ENCODE measurements at places on chromosomes 4 and X.

- DNase-seq = no peak
Measured at GRCh38 chrX:47059142-47059874, 18.9 kb upstream of the RGN start.

DNA sequence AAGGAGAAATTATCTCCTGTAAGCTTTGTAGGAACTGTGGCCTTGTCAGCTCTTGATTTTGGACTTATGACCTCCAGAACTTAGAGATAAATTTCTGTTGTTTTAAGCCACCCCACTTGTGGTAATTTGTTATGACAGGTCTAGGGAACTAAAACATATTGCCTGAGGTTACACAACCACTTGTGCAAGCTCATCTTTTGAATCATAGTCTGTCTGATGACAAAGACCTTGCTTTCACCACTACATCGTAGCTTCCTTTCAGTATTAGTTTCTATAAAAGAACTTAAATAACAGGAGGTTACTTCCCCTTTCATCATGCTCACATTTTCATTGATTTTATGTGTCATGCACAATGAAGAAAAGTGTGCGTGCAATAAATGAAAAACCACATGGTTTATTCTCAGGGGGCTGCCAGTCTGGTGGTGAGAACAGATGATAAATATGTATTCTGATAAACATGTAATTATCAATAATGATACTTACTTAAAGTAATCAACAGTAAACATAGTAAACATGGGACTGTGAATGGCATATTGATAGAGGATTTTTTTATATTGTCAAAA, 690.0 kb upstream of the HS3ST1 start:
- DNase-seq = no peak

DNA sequence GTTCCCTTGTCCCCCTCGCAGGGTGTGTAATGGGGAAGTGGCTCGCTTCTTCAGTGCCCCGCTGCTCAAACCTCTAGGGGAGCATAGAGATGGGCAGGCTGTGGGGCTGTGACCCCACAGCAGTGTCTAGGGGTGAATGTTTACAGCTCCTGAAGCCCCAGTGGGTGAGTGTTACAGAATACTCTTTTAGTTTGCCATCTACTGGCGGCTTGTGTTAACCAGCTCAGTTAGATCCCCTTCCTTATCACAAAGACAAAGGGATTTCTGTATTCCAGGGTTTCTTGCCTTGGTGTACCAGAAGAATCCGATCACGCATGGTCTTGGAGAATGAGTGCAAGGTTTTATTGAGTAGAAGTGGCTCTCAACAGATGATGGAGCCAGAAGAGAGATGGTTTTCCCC, 108.1 kb upstream of the IQCM start:
- no peak for DNase-seq

DNA sequence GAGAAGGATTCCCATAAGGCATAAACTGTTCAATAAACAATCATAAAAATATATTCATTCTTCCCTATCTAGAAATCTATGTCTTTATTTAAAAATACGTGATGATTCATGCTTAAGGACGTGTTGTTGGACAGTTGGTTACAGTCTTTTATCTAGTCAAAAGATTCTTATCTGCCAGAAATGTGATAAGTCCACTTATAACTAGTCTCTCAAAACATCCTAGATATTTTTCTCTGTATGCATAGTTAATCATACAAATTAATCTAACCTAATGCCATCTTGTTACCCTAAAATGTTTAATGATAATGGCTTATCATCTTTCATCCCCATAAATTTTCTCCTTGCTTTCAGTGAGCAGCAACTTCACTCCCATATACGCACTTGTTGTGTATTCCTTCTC, 89.0 kb downstream of the SLC39A8 start:
- DNase-seq = no peak

DNA sequence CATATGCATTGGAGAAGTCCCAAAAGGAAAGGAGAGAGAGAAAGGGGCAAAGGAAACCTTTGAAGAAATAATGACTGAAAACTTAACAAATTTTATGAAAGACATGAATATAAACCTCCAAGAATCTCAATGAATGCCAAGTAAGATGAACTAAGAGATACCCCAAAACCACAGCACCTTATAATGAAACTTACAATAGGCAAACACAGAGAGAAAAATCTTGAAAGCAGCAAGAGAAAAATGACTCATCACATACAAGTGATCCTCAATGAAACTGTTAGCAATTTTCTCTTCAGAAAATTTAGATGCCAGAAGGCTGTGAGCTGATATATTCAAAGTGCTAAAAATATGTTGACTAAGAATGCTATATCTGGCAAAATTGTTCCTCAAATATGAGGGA, 10.1 kb downstream of the SMIM10L2A start:
- DNase-seq = no peak

- DNase-seq = no peak
Measured at GRCh38 chr4:168154546-168155277, 62.4 kb downstream of the ANXA10 start.

DNA sequence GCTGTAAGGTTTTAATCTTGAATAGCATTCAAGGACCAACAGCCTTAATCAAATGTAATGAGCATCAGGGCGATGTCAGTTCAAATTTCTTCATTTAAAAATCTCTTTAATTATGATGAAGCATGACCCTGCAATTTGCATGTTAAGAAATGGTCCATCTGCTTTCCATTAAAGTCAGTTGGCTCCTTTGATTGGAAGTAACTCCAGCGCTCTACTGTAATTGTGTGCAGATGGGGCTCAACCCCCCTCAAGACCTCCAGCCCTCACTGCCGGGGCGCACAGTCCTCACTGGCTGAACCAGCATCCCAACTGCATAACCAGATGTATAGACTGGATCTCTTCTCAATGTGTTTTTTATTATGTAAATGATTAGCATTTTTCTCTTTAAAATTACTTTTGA, 126.9 kb downstream of the VCX3B start:
- DNase-seq = no peak

DNA sequence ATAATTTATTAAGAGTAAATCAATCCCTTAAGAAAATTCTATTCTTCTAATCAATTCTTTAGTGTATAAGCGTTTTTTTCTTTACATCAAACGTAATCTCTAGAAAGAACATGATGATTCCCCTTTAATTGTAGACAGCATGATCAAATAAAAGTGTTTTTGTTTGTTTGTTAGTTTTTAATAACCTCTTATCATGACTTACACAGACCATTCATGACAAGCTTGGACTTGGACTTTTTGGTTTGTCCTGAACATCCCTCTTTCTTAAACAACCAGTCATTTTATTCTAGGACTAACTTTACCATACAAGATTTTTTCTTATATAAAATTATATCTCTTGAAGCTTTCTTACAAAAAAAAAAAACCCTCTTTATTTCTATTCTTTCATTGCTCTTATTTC, 344.6 kb upstream of the SPOCK3 start:
- no peak for DNase-seq

GRCh38 chr4:151408380-151408629, 671 bp upstream of the FHIP1A start:
- DNase-seq = no peak

DNA sequence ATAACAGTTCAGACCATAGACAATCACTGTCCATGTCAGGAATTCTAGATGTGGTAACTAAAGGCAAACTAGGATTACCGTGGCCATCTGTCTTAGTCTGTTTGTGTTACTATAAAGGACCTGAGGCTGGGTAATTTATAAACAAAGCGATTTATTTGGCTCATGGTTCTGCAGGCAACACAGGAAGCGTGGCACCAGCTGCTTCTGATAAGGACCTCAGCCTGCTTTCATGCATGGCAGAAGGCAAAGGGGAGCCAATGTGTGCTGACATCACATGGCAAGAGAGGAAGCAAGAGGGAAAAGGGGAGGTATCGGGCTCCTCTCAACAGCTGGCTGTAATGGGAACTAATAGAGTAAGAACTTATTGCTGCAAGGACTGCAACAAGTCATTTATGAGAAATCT, 376.7 kb downstream of the GPM6A start:
- DNase-seq = no peak

DNA sequence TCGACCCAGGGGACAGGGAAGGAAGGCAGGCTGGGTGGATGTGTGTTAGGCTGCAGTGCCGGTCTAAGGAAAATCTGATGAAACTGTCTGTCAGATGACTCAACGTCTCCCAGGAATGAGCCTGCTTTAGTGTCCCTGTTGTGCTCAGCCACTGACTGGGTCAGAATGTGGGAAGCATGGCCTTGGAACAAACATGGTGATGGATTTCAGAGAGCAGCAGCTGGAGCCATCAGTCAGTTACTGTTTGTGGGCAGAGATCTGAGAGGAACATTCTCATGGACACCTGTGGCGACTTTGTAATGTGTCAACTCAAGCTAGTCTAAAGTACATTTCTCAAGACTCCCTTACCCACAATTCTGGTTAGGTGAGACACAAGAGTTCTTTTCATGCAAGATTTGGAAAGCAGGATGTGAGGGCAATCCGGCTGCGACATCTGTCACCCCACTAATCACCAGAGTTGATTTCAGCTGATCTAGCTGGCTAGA, 63.2 kb downstream of the ANAPC10 start:
- no peak for DNase-seq

DNA sequence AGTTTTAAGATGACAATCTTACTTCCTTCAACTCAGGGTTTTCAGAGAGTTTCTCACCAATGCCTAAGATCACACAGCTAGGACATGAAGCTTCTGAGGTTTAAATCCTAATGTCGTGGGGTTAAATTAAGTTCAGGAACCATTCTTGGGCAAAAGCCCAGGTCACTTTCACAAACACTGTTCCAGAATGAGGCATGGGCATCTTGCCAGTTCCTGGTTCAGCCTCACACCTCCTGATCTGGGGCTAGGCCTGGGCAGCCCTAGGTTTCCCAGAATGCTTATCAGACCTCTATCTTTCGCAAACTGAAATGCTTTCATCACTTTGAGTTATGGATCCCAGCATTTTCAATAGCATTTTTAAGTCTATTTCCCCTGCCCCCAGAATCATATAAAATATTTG, 224.8 kb upstream of the EDA2R start:
- no peak for DNase-seq

GRCh38 chrX:9403374-9403773, 61.5 kb upstream of the TBL1X start:
- no peak for DNase-seq

DNA sequence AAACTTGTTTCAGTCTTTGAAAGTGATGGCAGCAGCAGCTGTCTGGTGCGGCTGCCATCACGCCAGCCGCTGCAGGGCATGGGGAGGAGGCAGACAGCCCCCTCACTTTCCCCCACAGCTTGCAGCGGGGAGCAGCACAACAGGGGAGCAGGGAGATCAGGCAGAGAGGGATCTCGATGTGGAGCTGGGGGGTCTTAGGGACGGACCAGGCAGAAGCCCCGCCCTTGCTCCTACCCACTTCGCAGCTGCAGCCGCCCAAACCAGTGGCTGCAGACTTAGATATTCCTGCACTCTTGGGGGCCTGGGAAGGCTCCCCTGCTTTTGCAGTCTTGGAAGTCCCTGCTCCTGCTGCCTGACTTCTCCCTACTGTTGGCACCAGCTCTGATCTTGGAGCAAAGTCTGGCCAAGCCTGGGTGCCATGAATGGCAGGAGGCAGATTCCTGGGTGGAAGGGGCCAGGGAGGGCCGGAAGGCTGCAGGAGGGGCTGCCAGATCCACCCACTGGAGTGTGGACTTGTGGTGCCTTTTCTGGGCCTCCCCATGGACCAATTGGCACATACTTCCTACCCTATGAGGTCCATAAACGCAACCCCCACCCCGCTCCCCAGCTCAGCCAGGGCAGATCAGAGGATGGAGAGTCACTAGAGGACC, 14.0 kb upstream of the MFAP3L start:
- no peak for DNase-seq

DNA sequence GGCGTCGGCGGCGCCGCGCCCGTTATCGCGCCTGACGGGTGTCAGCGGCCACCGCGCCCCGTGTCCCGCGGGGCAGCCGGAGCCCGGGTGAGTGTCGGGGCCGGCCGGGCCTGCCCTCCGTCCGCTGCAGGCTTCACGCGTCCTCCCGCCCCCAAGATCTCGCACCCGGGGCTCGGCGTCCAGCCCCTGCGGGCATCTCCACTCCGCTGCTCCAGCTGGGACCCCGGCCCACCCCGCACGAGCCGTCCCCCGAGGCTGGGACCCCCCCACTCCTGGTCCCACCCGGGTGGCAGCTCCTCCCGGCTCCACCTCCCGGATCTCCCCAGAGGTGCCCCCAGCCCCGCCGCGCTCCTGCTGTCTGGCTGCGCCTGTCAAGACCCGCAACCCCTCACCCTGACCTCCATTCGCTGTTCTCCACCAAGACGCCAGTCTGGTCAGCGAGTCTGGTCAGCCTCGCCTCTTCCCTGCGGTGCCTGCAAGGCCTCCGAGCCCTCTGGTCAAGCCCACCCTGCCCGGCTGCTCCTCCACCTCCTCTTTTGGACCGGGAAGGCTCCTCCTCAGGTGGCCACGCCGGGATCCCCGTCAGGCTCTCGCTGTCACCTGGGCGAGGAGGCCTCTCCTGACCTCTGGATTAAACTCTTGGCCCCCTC, 66.0 kb upstream of the NKX1-1 start:
- no peak for DNase-seq

DNA sequence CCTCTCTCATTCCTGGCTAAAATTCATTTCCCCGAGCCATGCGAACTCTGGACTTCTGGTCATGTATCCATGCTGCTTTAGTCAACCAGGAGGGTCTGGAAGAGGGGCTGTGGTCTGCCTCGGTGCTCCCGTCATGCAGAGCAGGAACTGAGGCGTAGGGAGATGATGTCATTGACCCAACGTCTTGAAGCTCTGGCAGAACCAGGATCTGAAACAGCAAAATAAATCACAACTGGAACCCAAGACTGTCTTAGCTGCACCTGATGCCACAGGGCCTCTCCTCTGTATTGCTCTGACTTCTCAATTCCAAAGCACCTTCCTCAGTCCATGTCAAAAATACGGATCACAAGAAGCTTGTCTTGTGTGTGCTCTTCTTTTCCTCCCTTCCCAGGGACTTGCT, 131.0 kb upstream of the LDB2 start:
- no peak for DNase-seq

DNA sequence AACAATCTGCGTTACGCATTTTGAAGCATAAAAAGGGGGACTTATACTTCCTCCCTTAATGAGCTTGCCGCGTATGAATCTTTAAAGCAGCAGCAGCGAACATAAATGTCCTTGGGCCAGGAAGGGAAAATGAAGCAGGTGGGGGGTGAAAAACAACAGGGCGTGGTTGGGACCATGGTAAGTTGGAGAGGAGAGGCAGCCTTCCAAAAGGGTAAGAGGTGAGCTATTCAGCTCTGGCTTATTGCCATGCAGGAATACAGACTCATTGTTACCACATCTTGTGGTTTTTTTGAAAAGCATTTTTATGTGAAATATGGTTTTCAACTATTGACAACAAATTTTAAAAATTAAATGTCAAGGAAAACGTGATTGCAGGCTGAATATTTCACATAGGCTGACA, 710.7 kb upstream of the FAM241A start:
- DNase-seq = no peak

GRCh38 chrX:70174754-70175153, 2.5 kb upstream of the DGAT2L6 start:
- no peak for DNase-seq

- peak; percentile 2 for DNase-seq
Measured at GRCh38 chr4:184343502-184344177, 126.0 kb upstream of the ENPP6 start.

GRCh38 chrX:38599796-38600755, 38.7 kb downstream of the TSPAN7 start:
- no peak for DNase-seq
